ENCODE measurements at places on chromosomes 3 and 15.

GRCh38 chr15:31563421-31563820 lies 236.8 kb downstream of the KLF13 start:
- DNase-seq, result no peak

GRCh38 chr3:47892286-47893040 lies 89.5 kb downstream of the DHX30 start:
- no peak for DNase-seq

- peak; percentile 62 for DNase-seq
Observed at GRCh38 chr3:107367353-107367752, 9.9 kb upstream of the CCDC54 start.

GRCh38 chr3:27976933-27977332 lies 254.8 kb upstream of the EOMES start:
- peak; percentile 91 for DNase-seq

GRCh38 chr3:54122324-54123002 lies at the start of gene CACNA2D3:
Gene CACNA2D3, plus strand, starts transcription at chr3:54122552.
- DNase-seq, result no peak

DNA sequence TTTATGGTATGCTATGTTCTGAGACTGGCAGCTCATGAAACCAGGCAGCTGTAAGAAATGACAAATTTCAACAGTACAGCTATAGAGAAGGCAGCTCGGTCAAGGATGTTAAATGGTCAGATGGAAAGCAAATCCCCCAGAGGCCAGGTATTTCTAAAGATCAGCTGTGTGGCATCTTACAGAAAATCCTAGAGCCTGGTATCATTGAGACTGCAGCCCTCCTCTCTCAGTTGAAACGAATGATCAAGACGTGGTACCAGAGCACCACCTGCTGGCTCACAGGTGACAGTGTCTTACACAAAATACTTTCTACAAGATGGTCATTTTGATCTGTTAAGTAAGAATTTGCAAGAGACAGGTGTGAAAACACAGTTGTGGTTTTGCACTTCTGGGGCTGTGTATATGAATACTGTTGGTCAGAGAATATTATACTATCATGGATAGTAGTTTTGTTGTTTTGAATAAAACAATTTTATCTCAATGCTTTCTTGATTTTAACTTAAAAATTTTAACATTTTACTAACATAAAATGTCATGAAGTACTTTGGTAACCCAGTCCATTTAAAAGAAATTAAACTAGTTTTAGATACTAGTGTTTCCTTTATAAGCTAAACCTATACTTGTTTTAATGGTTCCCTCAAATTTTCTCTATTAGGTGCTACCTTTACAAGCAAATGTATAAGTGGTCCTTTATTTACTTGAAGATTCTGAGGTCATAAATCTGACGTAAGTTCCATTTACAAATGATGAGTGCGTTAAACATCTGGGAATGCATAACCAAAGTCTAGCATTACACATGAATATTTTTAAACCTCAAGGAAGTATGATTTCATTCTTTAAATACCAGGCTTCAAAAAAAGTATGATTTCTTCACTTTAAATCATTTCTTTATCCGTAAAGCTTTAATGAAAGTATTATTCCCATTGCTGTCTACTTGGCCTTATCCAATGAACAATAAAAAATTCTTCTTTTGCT lies 121.8 kb downstream of the PDZRN3 start:
- DNase-seq, result peak; percentile 74

GRCh38 chr3:96677156-96677555 lies 137.2 kb upstream of the EPHA6 start:
- no peak for DNase-seq

DNA sequence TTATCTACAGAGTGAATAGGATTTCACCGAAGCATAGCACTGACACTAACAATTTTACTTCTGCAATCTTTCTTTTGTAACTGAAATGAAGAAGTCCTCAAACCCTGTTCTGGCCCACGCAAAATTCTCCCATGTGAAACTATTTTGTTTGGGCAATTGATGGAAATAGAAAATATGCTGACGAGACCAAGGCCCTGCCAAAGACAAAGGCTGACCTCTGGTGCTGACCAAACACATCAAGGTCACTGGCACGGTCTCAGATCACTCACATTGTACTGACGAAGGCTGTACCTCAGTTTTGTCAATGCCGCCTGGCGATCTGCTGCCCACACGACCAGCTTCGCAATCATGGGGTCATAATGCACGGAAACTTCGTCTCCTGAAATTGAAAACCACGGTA lies 58.4 kb upstream of the DCUN1D1 start:
- no peak for DNase-seq

- no peak for DNase-seq
Observed at GRCh38 chr15:31305375-31305774, 21.3 kb upstream of the KLF13 start.

DNA sequence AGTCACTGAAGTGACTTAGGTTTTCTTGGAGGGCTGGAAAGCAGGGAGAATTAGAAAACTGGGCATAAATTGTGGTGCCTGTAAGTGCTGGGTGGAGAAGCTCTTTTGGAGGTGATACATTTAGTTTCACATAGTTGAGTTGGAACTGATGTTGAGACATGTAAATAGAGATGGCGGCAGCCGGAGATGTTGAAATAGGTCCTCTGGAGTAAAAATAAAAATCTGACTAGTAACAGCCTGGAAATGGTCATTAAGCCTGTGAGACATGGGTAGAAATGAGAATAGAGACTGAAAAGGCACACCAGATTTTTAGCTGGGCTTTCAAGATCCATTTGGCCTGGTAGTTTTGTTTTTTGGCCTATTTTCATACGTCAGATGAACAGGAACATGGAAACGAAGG lies 2.9 kb upstream of the NIT2 start:
- DNase-seq, result no peak

- DNase-seq, result peak; percentile 29
Observed at GRCh38 chr15:98889930-98890695, 117.5 kb downstream of the PGPEP1L start.

- DNase-seq, result no peak
Observed at GRCh38 chr3:134927599-134927998, 132.5 kb downstream of the EPHB1 start.

DNA sequence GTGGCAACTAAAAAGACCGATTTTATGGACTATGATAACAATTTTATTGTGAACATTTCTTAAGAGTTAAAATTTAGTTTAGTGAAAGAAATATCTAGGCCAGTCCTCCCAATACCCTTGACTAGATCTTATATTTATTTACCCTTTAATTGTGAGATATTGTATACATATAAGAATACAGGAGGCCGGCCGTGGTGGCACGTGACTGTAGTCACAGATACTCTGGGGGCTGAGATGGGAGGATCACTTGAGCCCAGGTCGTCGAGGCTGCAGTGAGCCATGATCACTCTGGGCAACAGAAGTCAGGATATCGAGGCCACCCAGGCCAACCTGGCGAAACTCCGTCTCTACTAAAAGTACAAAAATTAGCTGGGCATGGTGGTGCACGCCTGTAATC lies 756 bp upstream of the RMDN3 start:
- DNase-seq, result peak; percentile 47
